ENCODE measurements at places on chromosomes 13 and 19. TPM values are rescaled to one million over a fixed set of nuclear protein-coding genes. Genes with fewer than 3 reads are reported as not detected.

The ANO8 gene
- total RNA-seq = 8.5 TPM

The CEACAM21 gene
- 2.6 TPM for total RNA-seq

The CALR3 gene
- total RNA-seq = not detected

The GJB6 gene
- 18.5 TPM for total RNA-seq

The CLEC11A gene
- total RNA-seq = 23.1 TPM

The ZNF132 gene
- total RNA-seq = 7.0 TPM

The NANOS3 gene
- total RNA-seq = not detected

The CYP2A6 gene
- total RNA-seq = not detected

The SIGLECL1 gene
- total RNA-seq = not detected

The NLRP11 gene
- total RNA-seq = not detected

DNA sequence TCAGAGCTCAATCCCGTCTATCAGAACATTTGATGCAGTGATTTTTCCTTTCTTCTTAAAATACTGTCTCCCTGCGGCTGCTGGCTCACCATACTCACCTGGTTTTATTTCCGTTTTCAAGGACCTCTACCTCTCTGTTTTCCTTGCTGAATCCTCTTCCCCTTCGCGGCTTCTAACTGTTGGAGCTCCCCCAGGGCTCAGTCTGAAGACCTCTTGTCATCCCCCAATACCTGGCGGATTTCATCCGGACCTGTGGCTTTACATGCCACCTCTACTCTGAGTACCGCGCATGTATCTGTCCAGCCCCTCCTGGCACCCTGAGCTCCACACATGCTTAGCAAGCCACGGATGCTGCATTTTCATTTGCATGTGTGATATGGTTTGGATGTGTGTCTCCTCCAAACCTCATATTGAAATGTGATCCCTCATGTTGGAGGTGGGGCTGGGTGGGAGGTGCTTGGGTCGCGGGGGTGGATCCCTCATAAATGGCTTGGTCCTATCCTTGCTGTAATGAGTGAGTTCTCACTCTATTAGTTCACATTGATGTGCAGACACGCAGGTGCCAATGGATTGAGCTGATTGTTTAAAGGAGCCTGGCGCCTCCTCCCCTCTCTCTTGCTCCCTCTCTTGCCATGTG lies 106.2 kb upstream of the LSM14A start:
- no peak for DNase-seq

- no peak for DNase-seq
Measured at GRCh38 chr19:21824679-21825078, 11.3 kb downstream of the ZNF43 start.

DNA sequence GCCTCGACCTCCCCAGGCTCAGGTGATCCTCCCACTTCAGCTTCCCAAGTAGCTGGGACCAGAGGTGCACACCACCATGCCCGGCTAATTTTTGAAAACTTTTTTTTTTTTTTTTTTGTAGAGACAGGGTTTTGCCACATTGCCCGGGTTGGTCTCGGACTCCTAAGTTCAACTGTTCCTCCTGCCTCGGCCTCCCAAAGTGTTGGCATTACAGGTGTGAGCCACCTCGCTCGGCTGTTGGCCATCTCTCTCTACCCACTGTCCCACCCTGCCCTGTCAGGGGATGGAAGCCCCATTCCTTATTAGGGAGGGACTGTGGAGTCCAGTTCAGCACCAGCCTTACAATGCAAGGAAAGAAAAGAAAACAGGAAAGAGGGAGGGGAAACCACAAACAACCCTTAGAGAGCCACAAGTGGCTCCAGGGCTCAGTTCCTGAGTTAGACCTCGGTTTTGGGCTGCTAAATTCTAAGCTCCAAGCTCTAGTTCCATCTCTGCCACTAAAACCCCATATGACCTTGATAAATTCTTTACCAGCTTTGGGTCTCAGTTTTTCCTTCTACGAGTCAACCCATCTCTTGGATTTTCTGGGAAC lies 31.7 kb downstream of the ACTL9 start:
- DNase-seq = no peak

DNA sequence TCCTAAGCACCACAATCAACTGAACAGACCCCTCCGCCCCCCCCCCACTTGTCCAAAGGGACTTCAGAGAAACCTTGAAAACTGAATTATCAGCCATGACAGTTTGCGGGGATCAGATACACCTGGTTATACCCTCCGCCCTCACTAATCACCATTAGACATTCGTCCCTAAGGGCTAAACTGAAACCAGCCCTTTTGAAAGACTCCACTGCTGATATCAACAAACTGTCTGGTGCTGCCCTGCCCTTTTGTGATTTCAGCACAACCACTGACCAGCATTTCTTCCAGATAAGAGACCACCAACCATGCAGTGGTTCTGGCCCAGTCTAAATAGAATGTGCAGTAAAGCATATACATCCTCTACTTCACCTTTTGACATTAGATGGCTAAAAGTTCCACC lies 1422.9 kb downstream of the EFNB2 start:
- no peak for DNase-seq

- no peak for DNase-seq
Measured at GRCh38 chr19:9971166-9971897, 35.0 kb upstream of the OLFM2 start.

GRCh38 chr13:107497661-107498060 lies 717.7 kb downstream of the LIG4 start:
- DNase-seq = no peak

DNA sequence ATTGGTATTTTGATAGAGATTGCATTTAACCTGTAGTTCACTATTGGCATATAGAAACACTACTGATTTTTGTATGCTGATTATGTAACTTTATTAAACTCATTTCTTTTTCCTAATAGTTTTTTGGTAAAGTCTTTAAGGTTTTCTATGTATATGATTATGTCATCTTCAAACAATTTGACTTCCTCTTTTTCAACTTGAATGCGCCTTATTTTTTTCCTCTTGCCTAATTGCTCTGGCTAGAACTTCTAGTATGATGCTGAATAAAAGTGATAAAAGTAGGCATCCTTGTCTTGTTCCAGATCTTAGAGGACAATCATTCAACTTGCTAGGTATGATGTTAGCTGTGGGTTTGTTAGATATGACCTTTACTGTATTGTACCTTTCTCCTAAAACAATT lies 1034.9 kb downstream of the PCDH9 start:
- no peak for DNase-seq

DNA sequence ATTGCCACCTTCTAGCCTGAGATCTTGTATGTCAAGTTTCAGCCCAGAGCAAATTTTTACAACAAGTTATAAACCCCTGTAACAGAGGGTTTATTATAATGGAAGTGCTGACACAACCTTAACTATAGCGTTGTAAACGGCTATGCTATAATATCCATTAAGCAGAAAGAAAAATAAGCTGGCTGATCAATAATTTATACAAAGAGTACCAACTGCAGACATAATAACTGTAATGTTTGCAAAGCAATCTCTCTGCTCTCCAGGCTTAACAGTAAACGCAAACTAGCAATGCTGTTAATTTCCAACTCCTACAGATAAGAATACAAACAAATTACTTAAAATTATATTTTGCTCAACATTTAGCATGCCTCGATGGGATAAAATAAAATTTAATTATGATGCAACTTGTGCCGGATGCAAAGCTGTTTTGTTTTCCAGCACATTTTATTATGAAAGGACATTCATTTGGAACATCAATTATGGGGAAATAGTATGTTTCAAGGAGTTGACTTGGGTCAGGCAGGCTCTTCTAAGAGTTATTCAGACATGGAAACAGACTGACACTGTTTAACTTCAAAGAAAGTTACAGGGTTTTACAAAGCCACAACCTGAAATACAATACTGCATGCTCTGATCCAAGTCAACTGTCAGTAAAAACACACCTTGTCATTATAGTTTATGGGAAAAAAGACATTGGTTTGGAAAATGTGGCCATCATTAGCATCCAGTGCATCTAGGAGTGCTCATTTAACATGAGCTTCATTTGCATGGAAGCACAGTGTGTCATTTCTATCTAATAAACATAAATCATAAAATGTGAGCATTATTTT lies 6.6 kb upstream of the DACH1 start:
- no peak for DNase-seq

DNA sequence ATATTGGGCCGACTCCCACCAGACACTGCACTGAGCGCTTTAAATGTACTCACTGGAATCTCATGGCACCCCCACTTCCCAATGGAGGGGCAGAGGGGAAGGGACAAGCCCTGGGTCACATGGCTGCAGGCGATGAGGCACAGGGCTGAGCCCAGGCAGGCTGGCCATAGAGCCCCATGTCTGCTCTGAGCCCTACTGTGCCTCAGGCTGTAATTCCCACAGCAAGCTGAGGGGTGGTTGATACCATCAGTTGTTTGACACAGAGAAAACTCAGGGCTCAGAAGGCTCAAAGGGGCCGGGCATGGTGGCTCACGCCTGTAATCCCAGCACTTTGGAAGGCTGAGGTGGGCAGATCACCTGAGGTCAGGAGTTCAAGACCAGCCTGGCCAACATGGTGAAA lies 25.1 kb downstream of the RFX1 start:
- DNase-seq = no peak

DNA sequence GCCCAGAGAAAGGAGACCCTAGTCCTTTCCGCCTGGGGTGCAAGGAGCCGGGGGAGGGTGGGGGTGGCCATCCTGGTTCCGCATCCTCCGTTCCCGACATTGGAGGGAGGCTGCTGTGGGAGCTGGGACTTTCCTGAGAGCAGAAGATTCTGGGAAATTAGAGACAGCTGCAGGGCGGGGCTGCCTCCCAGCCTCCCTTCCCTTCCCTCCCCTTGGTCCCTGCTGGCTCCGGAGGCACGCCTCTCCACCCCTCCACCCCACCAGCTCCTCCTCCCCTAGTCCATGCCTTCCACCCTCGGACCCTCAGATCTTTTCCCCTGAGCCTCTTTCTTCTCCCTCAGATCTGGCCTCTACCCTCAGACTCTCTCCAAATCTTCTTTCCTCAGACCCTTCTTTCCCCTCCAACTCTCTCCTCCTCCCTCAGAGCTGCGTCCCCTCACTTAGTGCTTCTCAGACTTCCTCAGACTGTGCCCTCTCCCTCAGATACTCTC lies 3.1 kb upstream of the BCL3 start:
- peak; percentile 93 for DNase-seq

DNA sequence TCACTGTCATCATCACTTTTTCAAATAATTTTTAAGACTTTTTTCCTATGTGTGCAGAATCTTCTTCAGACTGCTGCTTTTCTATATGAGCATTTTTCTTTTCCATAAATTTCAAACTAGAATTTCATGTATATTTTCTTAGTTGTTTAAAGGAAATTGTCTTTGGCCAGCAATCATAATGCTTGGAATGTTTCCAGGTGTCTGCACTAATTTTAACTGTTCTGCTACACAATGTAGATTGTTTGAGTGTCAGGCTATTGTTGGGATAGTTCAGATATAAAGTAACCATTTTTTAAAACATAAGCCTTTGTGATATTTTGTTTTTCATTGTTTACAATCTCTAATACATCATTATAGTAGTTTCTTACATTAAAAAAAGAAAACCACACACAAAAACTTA lies 1418.5 kb downstream of the EFNB2 start:
- peak; percentile 9 for DNase-seq

DNA sequence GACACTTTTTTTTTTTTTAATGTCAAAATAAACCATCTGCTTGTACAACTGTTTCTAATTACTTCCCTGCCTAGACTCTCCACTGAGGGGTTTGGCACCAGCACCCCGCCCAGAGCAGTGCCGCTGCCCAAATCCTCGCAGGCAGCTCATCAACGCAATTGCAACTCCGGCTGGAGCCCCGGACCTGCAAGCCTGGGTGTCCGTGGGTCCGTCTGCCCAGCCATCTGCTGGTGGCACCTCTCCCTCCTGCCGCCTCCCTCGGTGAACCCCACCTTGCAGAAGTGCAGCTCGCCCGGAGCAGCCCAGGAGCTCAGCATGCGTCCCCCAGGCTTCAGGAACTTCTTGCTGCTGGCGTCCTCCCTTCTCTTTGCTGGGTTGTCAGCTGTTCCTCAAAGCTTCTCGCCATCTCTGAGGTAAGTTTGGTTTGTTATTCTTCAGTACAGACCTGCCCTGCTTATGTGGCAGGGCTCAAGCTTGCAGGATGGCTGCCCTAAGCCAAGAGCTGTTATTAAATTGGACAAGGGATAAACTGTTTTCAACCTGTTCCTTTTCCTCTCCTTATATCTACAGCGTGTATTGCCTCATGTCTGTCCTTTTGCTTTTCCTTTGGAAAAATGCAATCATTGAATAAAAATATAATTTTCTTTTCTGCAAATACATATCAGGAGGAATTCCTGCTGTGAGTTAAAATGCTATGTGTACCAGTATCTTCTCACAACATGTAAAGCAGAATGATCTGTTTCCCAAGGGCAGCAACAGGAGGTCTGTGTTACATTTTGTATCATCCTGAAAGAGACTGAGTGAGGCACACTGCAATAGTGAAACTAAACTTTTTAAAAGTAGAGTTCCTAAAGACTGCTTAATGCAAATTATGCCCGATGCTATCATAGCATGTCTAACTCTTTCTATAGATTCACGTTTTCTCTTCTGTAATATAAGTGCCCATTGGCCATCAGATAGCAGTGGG lies at the start of gene ITGBL1:
ITGBL1 (plus strand) TSS at position 157 of the 967 bp plus-strand sequence; CDS start at position 316, 159 bp downstream.
- peak; percentile 17 for DNase-seq

GRCh38 chr13:79141082-79141481 lies 265.0 kb downstream of the RBM26 start:
- DNase-seq = no peak

GRCh38 chr13:31121379-31122140 lies 40.1 kb downstream of the HSPH1 start:
- no peak for DNase-seq

DNA sequence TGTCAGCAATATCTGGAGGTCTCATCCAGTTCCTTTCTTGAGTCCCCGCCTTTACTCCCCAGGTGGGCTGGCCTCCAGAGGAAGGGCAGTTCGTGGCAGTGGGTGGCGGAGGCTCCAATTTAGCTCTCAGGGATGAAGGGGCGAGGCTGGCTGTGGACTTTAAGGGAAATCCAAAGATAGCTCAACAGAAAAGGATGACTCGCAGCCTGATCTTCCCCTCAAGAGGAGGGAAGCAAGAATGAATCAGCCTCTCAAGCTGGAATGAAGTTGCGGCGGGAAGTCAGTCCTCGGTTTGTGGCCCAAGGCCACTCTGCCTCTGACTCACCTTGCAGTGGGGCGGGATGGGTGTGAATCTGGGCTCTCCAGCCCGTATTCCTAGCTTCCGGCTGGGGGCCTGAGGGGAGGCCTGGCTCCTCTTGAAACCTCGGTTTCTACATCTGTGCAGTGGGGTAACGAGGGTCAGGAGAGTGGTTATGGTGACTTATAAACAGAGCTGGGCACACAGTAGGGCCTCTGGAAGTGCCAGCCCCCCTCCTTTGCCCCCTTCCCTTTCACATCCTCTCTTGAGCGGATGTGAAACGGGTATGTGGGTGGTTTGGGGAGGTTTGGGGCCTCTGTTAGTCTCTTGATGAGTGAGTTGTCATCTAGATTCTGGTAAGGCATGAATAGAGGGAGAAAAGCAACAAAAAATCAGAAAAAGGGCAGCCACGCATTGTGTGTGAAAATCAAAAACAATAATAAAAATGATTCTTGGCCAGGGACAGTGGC lies 10.5 kb upstream of the SMG9 start:
- DNase-seq = no peak

DNA sequence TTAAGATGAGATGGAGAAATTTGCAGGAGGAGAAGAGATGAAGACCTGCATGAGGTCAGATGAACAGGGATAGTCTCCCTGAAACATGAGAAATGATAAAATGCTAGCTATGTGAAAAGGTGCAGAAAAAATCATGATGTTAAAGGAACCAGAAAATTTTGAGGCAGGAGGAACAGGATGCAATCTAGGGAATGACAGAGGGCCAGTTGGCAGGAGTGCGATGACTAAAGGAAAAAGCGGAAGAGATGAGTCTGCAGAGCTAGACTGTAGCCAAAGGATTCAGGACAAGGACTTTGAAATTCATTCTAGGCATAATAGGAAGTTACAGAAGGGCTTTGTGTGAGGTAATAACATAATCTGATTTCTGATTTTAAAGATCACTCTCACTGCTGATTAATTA lies 77.9 kb downstream of the TRPC4 start:
- DNase-seq = no peak

GRCh38 chr13:88895261-88895941 lies 1224.2 kb downstream of the SLITRK5 start:
- DNase-seq = no peak

All from tongue (tissue), 3 donors.